ENCODE measurements at places on chromosomes 16 and 17.
A peak's percentile ranks its signal among the peaks of the same experiment; 100 is the strongest.

- DNase-seq, result no peak
These were observed 262.9 kb upstream of the SDK2 start for GRCh38 chr17:73906896-73907870.

- DNase-seq, result no peak
These were observed 6.7 kb upstream of the KSR1 start for GRCh38 chr17:27449541-27449940.

- DNase-seq, result no peak
These were observed 175.5 kb downstream of the SHISA9 start for GRCh38 chr16:13076878-13077277.

DNA sequence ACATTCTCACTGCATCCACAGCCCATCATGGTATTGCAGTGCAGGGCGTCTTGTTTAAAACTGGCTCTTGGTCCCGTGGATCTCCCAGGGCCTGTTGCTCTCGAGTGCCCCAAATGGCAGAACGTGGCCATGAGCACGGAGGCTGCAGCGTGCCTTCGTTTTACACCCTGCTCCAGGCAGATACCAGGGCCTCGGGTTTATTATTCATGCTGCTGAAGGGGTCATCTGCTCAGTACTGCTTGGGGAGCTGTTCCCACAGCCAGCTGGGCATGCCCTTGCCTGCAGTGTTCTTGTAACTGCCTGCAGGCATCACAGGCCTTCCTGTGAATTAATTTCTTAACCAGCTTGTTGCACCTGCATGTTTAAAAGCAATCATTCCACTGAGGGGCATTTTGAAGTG, 129.7 kb upstream of the CHMP6 start:
- DNase-seq, result peak; percentile 29

GRCh38 chr17:50865060-50865867, 890 bp downstream of the TOB1 start:
- peak; percentile 29 for DNase-seq

- no peak for DNase-seq
These were observed 83.6 kb upstream of the PLEKHM1 start for GRCh38 chr17:45573924-45574770.

- DNase-seq, result no peak
These were observed 5.7 kb upstream of the PHAF1 start for GRCh38 chr16:67104061-67104460.

GRCh38 chr16:54174201-54174600, 112.4 kb downstream of the IRX3 start:
- no peak for DNase-seq

GRCh38 chr16:1899641-1900451, 18.4 kb downstream of the HS3ST6 start:
- DNase-seq, result no peak

DNA sequence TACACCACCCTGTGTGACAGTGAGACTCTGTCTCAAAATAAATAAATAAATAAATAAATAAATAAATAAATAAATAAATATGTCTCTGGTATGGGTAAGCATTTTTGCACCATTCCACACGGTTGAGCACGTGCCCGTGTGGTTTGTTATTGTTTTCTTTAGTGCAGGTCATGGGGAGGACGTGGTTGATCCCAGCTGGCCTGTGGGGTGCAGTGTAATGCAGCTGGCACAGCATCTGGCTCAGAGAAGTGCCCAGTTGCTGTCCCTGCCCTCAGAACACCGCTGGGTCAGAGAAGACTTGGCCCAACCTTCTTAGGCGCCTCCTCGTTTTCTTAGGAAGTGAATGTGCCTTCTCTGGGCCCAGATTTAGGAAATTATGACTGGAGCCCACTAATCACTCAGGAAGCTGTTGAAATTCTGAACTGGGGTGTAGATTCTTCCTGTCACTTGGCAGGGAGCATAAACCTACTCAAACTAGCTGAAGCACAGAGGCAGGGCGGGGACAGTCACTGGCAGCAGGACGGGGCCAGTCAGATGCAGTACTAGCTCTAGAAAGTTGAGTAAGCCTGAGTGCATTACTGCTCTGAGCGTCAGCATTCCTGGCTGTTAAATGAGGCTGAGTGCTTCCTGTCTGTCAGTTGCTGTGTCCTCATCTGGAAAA, 85.9 kb downstream of the SNX29 start:
- DNase-seq, result no peak

DNA sequence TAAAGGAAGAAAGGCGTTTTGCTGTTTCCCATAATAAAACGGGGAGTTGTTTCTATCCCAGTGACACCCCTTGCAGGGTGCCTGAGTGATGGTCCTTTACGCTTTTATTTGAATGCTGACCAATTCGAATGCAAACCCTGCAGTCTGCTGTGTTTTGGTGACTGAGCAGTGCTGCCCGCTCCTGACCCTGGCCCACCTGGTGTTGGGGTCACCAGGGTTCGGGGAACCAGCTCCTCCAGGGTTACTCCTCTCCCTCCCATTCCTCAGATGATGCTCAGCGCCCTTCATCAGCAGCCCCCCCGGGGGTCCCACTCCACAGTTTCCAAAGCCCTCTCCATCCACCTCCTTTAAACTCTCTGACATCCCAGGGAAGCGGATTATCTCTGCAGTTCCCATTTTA, 6.0 kb downstream of the CA4 start:
- no peak for DNase-seq

Data from effector CD4-positive, alpha-beta T cell (primary cell).